ENCODE measurements at places on chromosomes 5 and 9.

DNA sequence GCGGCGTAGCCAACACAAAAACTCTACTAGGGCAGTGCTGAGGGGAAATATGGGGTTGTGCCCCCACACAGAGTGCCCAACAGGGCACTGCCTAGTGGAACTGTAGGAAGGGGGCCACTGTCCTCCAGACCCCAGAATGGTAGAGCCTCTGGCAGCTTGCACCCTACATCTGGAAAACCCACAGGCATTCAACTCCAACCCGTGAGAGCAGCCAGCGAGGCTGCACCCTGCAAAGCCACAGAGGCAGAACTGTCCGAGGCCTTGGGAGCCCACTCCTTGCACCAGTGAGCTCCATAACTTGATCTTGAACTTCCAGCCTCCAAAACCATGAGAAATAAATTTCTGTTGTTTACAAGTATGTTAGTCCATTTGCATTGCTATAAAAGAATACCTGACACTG lies 27.7 kb downstream of the GRAMD2B start:
- peak overlapping the region; percentile 95 for H3K27ac ChIP-seq
- no peaks in the 10 kb centered on the region for H3K36me3 ChIP-seq
- no peaks in the 10 kb centered on the region for H3K27me3 ChIP-seq

DNA sequence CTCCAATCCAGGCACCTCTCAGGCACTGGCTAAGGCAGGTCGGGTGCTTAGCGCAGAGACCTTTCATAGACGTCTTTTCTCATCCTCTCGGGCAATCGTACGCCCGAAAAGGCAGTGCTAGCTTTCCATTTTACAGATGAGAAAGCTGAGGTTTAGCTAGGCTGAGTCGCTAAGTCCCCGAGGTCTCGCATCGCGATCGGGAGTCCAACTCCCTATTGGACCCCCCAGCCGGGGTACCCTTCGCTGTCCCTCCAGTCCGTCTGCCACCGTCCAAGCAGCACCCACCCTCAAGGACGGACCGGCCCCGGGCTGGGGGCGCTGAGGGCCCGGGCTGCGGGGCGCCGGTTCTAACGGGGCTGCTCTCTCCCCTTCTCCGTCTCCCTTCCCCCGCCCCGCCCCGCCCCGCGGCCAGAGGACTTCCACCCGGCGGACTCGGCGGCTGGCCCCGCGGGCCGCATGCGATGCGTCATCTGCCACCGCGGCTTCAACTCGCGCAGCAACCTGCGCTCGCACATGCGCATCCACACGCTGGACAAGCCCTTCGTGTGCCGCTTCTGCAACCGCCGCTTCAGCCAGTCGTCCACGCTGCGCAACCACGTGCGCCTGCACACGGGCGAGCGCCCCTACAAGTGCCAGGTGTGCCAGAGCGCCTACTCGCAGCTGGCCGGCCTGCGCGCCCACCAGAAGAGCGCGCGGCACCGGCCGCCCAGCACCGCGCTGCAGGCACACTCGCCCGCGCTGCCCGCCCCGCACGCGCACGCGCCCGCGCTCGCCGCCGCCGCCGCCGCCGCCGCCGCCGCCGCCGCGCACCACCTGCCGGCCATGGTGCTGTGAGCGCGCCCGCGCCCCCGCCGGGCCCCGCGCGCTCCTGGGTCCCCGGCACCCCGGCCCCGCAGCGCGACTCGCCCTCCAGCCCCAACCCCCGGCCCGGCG lies 12.5 kb upstream of the EXOSC2 start:
- peak; percentile 88 for DNase-seq
- no peak overlapping the region for H3K4me3 ChIP-seq
- no peaks in the 10 kb centered on the region for H3K36me3 ChIP-seq
- no peaks in the 10 kb centered on the region for H3K27me3 ChIP-seq
- H3K4me1 ChIP-seq, result peaks cover 12% of the 10 kb centered on the region

DNA sequence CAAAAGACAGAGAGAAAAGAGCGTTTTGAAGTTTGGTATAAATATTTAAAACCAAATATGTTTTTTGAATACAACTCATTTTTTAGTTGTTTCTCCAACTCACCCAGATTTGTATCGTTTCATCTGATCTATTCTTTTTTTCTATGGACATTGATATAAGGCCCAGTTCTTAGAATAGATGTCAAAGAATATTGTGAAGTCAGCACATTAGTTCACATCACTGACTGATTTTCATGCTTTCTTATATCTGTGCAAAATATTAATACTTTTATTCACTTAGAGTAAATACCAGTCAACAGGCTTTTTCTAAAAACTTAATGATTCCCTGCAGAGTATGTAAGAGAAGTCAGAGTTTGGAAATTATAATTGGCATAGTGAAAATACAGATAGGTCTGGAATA lies 254.4 kb upstream of the PTPRD start:
- DNase-seq, result no peak
- H3K4me3 ChIP-seq, result no peak overlapping the region
- no peak overlapping the region for H3K27ac ChIP-seq
- H3K27me3 ChIP-seq, result no peaks in the 10 kb centered on the region
- no peaks in the 10 kb centered on the region for H3K4me1 ChIP-seq

- H3K4me1 ChIP-seq, result peaks cover 90% of the 10 kb centered on the region
- peak overlapping the region; percentile 68 for H3K27ac ChIP-seq
- H3K4me3 ChIP-seq, result no peak overlapping the region
- no peak for DNase-seq
These were observed 12.9 kb downstream of the RGMB start for GRCh38 chr5:98786191-98786853.

GRCh38 chr5:119743927-119744326 lies 114.6 kb downstream of the FAM170A start:
- no peaks in the 10 kb centered on the region for H3K4me1 ChIP-seq
- no peak overlapping the region for H3K4me3 ChIP-seq
- no peak for DNase-seq
- H3K27me3 ChIP-seq, result no peaks in the 10 kb centered on the region
- no peak overlapping the region for H3K27ac ChIP-seq
- H3K36me3 ChIP-seq, result no peaks in the 10 kb centered on the region

- peak overlapping the region; percentile 2 for H3K27ac ChIP-seq
- peak; percentile 84 for DNase-seq
- no peaks in the 10 kb centered on the region for H3K27me3 ChIP-seq
- no peaks in the 10 kb centered on the region for H3K36me3 ChIP-seq
- peaks cover 15% of the 10 kb centered on the region for H3K4me1 ChIP-seq
These were observed 18.6 kb upstream of the ANGPTL2 start for GRCh38 chr9:127140842-127141675.

GRCh38 chr9:133147412-133148198 lies 16.1 kb downstream of the GBGT1 start:
- H3K4me1 ChIP-seq, result peaks cover 30% of the 10 kb centered on the region
- peak overlapping the region; percentile 46 for H3K27ac ChIP-seq

DNA sequence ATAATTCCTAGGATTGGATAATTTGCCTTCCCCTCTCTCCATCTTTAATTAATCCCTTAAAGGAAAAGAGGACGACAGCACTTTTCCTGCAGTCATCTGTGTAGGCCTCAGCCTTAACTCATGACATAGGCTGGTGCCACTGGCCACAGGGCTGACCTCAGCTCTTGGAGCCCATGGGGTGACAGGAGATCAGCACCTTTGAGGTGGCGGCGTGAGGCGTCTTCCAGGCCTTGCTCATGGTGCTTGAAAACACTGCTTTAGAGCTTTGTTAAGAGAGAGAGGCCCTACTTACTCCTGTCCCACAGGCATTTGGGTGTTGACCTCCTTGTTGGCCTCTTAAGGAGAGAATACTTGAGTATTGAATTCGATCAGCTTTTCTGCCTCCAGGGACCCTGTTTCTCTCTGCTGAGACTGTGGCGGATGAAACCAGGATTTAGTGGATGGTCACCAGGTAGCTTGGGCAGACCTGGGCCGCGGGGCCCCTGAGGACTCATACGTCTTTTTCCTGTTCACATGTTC lies 23.4 kb downstream of the TENT4A start:
- H3K27ac ChIP-seq, result no peak overlapping the region
- peaks cover 9% of the 10 kb centered on the region for H3K4me1 ChIP-seq
- no peaks in the 10 kb centered on the region for H3K27me3 ChIP-seq
- H3K4me3 ChIP-seq, result no peak overlapping the region
- H3K36me3 ChIP-seq, result peaks cover 18% of the 10 kb centered on the region

- no peaks in the 10 kb centered on the region for H3K27me3 ChIP-seq
- no peaks in the 10 kb centered on the region for H3K36me3 ChIP-seq
- H3K4me3 ChIP-seq, result peak within 1 kb of the TSS; percentile 32
- peaks cover 15% of the 10 kb centered on the region for H3K4me1 ChIP-seq
- no peak within 1 kb of the TSS for H3K27ac ChIP-seq
- peak; percentile 69 for DNase-seq
These were observed at the start of gene CFAP90 for GRCh38 chr5:7850395-7851239. TSS of gene CFAP90 (minus strand) at chr5:7851133. CDS start at chr5:7851021, 112 bp downstream.

- H3K27me3 ChIP-seq, result no peaks in the 10 kb centered on the region
- no peak overlapping the region for H3K27ac ChIP-seq
- DNase-seq, result no peak
- no peak overlapping the region for H3K4me3 ChIP-seq
- H3K4me1 ChIP-seq, result no peaks in the 10 kb centered on the region
These were observed 117.0 kb downstream of the CSNK1G3 start for GRCh38 chr5:123628860-123629544.

DNA sequence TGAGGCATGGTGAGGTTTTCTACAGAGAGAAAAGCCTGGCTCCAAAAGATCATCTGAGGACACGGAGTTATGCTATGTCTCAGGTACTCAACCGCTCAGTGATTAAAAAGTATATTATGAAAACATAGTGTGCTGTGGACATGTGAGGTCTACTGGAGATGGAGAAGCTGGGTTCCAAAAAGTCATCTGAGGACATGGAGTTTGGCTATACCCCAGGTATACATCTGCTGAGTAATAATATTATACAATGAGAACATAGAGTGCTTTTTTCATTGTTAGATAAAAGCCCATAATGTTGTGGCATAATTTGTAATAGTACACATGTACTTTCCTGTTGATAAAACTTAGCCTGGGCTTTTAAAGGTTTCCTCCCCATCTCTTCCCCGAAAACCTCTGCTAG lies 70.7 kb upstream of the SHISAL2B start:
- no peaks in the 10 kb centered on the region for H3K27me3 ChIP-seq
- no peak overlapping the region for H3K4me3 ChIP-seq
- DNase-seq, result no peak
- H3K36me3 ChIP-seq, result no peaks in the 10 kb centered on the region

- H3K36me3 ChIP-seq, result no peaks in the 10 kb centered on the region
- DNase-seq, result no peak
- H3K4me1 ChIP-seq, result no peaks in the 10 kb centered on the region
These were observed 41.1 kb downstream of the ISOC1 start for GRCh38 chr5:129135633-129136032.

DNA sequence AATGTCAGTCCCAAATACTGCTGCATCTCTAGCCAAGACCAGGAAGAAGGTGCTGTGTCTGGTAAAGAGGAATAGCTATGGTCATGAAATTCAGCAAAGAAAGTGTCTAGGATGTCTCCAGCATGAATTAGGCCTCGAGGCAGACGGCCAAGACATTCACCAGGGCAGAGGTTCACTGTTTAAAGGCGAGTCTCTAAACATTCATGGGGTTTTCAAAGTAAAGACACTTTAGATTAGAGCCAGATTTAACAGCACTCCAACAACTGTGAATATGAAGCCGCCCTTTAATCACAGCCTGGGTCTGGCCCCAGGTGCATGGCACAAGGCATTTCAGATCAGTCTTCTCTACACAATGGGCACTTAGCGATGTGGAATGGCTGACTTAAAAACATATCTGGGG lies 95.0 kb downstream of the ANKH start:
- no peaks in the 10 kb centered on the region for H3K27me3 ChIP-seq
- no peak overlapping the region for H3K27ac ChIP-seq
- no peak overlapping the region for H3K4me3 ChIP-seq

GRCh38 chr5:9361835-9362234 lies 184.0 kb downstream of the SEMA5A start:
- no peaks in the 10 kb centered on the region for H3K27me3 ChIP-seq
- no peaks in the 10 kb centered on the region for H3K36me3 ChIP-seq
- no peak overlapping the region for H3K4me3 ChIP-seq
- DNase-seq, result peak; percentile 56

- no peaks in the 10 kb centered on the region for H3K27me3 ChIP-seq
- no peak for DNase-seq
- no peaks in the 10 kb centered on the region for H3K36me3 ChIP-seq
- H3K4me3 ChIP-seq, result no peak overlapping the region
- no peak overlapping the region for H3K27ac ChIP-seq
These were observed 184.6 kb downstream of the ACTL7B start for GRCh38 chr9:108671176-108671575.

GRCh38 chr5:107631805-107632362 lies 38.9 kb downstream of the EFNA5 start:
- H3K4me3 ChIP-seq, result no peak overlapping the region
- DNase-seq, result no peak
- no peaks in the 10 kb centered on the region for H3K27me3 ChIP-seq
- no peak overlapping the region for H3K27ac ChIP-seq

DNA sequence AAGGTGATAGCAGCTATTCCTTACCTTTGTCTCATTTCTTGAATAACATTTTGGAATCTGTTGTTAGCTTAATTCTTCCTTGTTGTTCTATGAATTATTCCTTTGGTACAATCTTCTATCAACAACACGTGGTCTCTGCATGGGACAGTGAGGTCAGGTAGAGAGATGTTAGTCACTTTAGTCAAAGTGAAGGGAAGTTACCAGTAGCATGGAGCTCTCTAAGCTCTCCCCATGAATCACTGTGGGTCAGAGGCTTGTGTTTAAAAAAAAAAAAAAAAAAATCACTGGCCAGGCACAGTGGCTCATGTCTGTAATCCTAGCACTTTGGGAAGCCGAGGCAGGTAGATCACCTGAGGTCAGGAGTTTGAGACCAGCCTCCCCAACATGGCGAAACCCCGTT lies 116.0 kb downstream of the GOLPH3 start:
- H3K4me3 ChIP-seq, result no peak overlapping the region
- H3K36me3 ChIP-seq, result no peaks in the 10 kb centered on the region
- no peaks in the 10 kb centered on the region for H3K27me3 ChIP-seq
- H3K4me1 ChIP-seq, result no peaks in the 10 kb centered on the region
- no peak overlapping the region for H3K27ac ChIP-seq

- DNase-seq, result no peak
- no peak overlapping the region for H3K27ac ChIP-seq
- H3K4me1 ChIP-seq, result no peaks in the 10 kb centered on the region
- H3K36me3 ChIP-seq, result no peaks in the 10 kb centered on the region
These were observed 371.0 kb downstream of the PRELID2 start for GRCh38 chr5:145464171-145464570.

- no peak overlapping the region for H3K4me3 ChIP-seq
- H3K27ac ChIP-seq, result no peak overlapping the region
- no peaks in the 10 kb centered on the region for H3K4me1 ChIP-seq
- no peaks in the 10 kb centered on the region for H3K36me3 ChIP-seq
- no peaks in the 10 kb centered on the region for H3K27me3 ChIP-seq
- DNase-seq, result no peak
These were observed 203.8 kb downstream of the ARHGAP26 start for GRCh38 chr5:142973932-142974331.

DNA sequence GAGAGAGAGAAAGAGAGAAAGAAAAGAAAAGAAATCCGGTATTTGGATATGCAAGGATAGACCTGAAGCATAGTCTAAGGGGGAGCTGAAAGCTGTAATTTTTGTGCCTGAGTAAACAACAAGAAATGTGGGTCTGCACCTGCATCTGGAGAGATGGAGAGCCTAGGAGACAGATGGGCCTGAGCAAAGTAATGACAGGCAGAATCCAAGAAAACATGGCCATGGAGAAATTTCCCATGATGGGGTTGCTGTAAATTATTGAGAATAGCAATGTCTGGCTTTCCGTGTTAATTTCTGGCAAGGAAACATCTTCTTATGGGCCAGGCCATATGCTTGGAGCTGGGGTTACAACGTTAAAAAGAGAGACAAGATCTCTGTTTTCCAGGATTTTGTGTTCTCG lies 40.2 kb downstream of the YIPF5 start:
- no peaks in the 10 kb centered on the region for H3K27me3 ChIP-seq
- H3K4me3 ChIP-seq, result no peak overlapping the region
- H3K36me3 ChIP-seq, result no peaks in the 10 kb centered on the region
- no peak for DNase-seq
- no peaks in the 10 kb centered on the region for H3K4me1 ChIP-seq

Data from thyroid gland (tissue), 4 donors.